Activated CD8-positive, alpha-beta T cell treated with anti-CD3 and anti-CD28 coated beads for 36 hours (primary cell): ENCODE measurements at places on chromosomes 12 and 14. TPM values are rescaled to one million over a fixed set of nuclear protein-coding genes. Genes with fewer than 3 reads are reported as not detected.

The RGS6 gene
- not detected for total RNA-seq

The C12orf54 gene
- total RNA-seq, result not detected

The MGAT4C gene
- total RNA-seq, result not detected

DNA sequence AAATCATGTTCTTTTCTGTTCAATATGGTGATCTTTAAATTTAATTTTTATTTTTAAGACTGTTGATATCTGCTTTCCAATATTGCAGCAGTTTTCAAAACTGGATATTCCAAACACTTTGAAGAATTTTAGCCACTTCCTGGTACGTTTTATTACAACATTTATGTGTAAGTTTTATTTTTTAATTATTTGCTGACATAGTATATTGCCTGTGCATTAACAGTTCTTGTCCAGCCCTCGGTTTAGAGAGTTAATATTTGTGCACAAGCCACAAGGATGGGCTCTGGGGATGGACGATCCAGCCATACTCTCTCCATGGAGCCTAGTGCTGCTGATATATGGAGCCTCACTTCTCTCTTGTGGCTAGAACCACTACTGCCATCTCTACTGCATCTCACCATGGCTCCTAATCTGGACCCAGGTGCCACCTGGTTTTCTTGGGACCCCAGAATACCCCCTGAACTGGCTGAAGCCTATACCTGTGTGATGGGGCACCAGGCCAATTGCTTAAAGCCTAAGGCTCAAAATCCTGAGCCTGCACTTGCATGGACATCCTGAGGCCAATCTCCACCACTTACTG, 262.5 kb downstream of the RASSF9 start:
- H3K27ac ChIP-seq, result no peak overlapping the region
- no peaks in the 10 kb centered on the region for H3K36me3 ChIP-seq
- DNase-seq, result no peak
- no peak overlapping the region for H3K4me3 ChIP-seq
- no peaks in the 10 kb centered on the region for H3K27me3 ChIP-seq

The PHETA1 gene
- 1.7 TPM for total RNA-seq

The RDH11 gene
- 78.9 TPM for total RNA-seq

- H3K4me1 ChIP-seq, result peaks cover 13% of the 10 kb centered on the region
- no peaks in the 10 kb centered on the region for H3K36me3 ChIP-seq
- H3K4me3 ChIP-seq, result no peak overlapping the region
- no peak overlapping the region for H3K27ac ChIP-seq
Observed at GRCh38 chr14:60777856-60778578, 43.5 kb downstream of the MNAT1 start.

DNA sequence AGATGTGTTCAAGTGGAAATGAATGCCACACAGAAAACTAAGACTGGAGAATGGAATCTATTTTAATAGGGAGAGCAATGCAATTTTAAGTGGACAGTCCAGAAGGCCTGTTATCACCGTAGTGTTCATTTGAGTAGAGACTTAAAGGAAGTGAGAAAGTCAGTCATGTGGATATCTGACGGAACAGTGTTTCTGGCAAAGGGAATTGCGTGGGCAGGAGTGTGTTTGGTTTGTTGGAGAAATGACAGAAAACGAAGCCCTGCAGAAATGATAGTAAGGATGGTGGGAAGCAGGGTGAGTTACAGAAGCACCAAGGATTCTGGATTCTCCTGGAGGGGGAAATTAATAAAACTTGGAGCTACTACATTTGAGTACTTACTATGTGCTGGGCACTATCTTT, 776.6 kb downstream of the MED13L start:
- no peaks in the 10 kb centered on the region for H3K27me3 ChIP-seq
- DNase-seq, result no peak
- no peaks in the 10 kb centered on the region for H3K36me3 ChIP-seq
- H3K4me1 ChIP-seq, result no peaks in the 10 kb centered on the region
- no peak overlapping the region for H3K27ac ChIP-seq
- H3K4me3 ChIP-seq, result no peak overlapping the region
